ENCODE measurements at places on chromosomes 7 and 10.

DNA sequence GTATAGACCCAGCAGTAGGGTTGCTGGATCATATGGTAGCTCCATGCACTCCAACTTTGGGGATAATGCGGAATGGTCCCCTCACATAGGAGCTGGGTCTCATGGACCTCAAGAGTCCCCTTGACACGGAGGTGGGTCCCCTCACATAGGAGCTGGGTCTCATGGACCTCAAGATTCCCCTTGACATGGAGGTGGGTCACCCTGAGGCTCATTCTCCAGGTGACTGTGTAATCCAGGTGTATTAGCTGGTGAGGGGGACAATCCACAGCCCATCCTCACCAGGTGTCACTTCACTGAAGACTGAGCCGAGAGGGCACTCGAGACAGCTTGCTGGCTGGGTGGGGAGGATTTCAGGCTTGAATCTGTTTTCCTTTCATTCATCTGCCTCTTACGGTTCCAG lies 121.9 kb downstream of the PTPN20 start:
- DNase-seq, result no peak

DNA sequence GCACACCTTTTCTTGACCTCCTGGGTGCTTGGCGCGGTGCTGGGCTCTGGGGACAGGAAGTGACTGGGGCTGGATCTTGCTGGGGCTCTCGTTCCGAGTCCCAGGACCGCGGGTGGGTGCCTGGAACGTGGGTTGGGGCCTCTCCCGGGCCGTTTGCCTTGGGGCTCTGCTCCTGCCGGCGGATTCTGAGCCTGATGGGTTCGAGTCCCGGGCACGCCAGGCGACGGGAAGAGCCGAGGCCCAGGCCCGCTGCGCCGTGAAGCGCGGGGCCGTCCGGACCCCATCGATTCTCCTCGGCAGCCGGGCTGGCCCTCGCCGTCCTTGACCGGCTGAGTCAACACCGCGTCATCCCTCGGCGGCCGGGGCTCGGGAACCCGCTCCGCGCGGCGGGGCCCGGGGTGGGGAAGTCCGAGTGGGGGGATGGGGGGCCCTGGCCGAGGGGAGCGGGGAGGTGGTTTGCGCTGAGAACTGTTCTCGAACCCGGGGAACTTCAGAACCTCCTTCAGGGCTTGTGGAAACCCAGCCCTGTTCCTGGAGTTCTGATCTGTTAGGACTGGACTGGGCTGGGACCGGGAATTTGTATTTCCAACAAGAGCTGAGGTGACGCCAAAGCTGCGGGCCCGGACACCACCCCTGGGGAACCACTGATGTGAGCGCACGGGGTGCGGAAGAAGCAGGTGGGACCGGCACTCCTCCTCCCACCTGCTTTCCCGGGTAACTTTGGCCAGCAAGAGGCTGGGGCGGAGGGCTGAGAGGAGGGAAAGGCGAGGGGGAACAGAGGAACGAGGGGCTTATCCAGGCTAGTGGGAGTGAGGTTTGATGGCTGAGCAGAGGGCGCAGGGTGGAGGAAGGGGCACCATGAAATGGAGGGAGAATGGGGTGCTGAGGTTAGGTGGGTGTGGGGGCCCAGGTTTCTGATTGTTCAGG lies 6.2 kb downstream of the HHEX start:
- DNase-seq, result peak; percentile 86

GRCh38 chr7:134415700-134416099 lies 43.2 kb downstream of the AKR1B1 start:
- DNase-seq, result no peak

GRCh38 chr7:150361807-150362621 lies 6.6 kb upstream of the REPIN1 start:
- DNase-seq, result no peak

- DNase-seq, result no peak
Measured at GRCh38 chr7:116431787-116432526, 67.6 kb upstream of the CAV2 start.

GRCh38 chr7:36204929-36205635 lies 52.0 kb downstream of the EEPD1 start:
- DNase-seq, result no peak

DNA sequence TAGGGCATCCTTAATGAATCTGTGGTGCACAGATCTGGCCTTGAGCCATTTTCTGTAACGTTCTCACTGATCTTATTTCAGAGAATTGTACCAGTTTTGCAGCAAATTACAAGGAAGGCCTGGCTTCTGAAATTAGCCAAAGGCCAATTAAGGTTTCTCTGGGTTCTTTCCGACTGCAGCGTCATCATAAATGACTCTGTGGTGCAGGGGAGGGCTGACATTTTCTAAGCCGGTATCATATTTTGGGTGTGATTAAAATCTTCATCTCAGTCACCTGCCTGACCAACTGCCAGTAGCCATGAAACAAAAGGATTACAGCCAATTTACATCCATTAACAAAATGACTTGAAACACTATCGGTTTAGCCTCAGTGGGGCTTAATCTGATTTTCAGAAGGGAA lies 363.7 kb downstream of the ADRA2A start:
- no peak for DNase-seq

- DNase-seq, result no peak
Measured at GRCh38 chr7:25735674-25736242, 416.2 kb upstream of the NFE2L3 start.

DNA sequence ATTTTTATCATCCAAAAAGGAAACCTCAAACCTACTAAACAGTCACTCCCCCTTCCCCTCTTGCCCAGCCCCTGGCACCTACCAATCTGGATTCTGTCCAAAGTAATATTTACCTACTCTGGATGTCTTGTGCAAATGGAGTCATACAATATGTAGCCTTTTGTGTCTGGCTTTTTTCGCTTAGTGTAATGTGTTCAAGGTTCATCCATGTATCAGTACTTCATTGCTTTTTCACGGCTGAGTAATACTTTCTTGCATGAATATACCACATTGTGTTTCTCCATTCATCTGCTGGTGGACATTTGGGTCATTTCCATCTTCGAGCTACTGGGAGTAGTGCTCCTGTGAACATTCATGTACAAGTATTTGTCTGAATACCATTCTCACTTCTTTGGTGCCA lies 113.6 kb downstream of the EEPD1 start:
- no peak for DNase-seq

DNA sequence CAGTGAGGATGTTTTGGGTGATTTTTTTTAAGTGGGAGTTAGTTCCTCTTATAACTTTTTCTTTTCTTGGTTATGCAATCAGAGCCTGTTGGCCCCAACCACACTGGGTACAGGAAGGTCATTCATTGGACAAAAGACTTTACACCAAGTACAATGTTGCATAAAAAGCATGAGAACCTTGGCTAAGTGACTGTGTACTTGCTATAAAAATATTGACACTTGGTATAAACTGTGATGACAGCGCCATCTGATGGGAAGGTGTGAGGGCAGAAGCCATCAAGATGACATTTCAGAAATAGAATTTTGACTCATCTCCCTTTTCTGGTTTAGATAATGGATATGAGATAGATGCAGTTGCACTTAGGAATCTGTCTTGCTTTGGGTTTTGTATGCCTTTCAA lies 126.4 kb upstream of the CCDC6 start:
- peak; percentile 20 for DNase-seq

DNA sequence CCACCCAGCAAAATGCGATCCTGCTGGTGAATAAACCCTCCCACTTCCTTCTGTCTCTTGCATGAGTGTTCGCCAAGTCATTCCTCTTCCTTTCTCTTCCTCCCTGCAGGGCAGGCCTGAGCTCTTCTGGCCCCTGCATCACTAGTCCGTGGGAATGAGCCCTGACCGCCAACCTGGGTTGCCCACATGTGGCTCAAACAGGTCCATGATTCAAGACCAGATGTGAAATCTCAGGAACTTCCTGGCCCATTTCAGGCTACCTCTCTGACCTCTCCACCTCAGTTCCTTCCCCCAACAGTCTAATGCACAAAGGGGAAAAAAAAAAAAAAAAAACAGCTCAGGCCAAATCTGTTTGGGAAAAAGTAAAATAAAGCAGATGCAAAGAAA lies 5.4 kb upstream of the YWHAG start:
- DNase-seq, result no peak

DNA sequence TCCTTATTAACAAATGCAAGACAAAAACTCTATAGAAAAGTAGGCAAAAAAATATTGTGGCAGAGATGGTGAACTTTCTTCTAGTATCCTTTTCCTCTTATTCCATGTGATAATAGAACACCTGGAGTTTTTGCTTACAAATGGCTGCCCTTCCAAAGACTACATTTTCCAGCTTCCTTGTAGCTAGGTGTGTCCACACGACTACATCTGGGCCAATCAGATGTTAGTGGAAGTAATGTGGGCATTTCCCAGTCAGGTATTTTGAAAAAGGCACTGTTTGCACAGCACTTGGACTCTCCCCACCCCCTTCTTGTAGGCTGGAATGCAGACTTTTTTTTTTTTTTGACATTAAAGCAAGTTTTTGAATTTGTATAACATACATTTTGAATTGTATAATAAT lies 105.5 kb upstream of the TBX20 start:
- no peak for DNase-seq
